ENCODE measurements at places on chromosomes 7 and 10. TPM values are rescaled to one million over a fixed set of nuclear protein-coding genes. Genes with fewer than 3 reads are reported as not detected.

SCART1 gene
- 0.14 TPM for total RNA-seq

PTPRZ1 gene
- total RNA-seq = not detected

CPA2 gene
- total RNA-seq = not detected

MET gene
- total RNA-seq = 84.4 TPM

CYP3A5 gene
- 1.9 TPM for total RNA-seq

CLRN3 gene
- not detected for total RNA-seq

AZGP1 gene
- 0.13 TPM for total RNA-seq

MMRN2 gene
- 1.6 TPM for total RNA-seq

DGKB gene
- total RNA-seq = not detected

RAMP3 gene
- not detected for total RNA-seq

PCBD1 gene
- 225 TPM for total RNA-seq

AKR1C3 gene
- total RNA-seq = 1,294 TPM

CADPS2 gene
- total RNA-seq = 0.03 TPM

MINDY4 gene
- 2.8 TPM for total RNA-seq

PARP12 gene
- 18.2 TPM for total RNA-seq

ATOH7 gene
- 0.15 TPM for total RNA-seq

HOXA13 gene
- total RNA-seq = 1.7 TPM

FAM20C gene
- total RNA-seq = 45.2 TPM

TSPAN33 gene
- total RNA-seq = 5.1 TPM

AGAP4 gene
- 5.2 TPM for total RNA-seq

ACTL6B gene
- not detected for total RNA-seq

LYZL1 gene
- total RNA-seq = not detected

BTRC gene
- 8.4 TPM for total RNA-seq

UCN3 gene
- total RNA-seq = not detected

GNG11 gene
- total RNA-seq = 37.4 TPM

CALML5 gene
- not detected for total RNA-seq

Measured in A549 treated with Mapracorat at 1 μM for 4 hours (cell line).